A549 (cell line): ENCODE measurements at places on chromosomes 6 and 20.

GRCh38 chr6:169833258-169833794 lies 81.9 kb downstream of the ERMARD start:
- no peak for DNase-seq

GRCh38 chr20:25487306-25487705 lies 79.8 kb downstream of the GINS1 start:
- no peak for DNase-seq

DNA sequence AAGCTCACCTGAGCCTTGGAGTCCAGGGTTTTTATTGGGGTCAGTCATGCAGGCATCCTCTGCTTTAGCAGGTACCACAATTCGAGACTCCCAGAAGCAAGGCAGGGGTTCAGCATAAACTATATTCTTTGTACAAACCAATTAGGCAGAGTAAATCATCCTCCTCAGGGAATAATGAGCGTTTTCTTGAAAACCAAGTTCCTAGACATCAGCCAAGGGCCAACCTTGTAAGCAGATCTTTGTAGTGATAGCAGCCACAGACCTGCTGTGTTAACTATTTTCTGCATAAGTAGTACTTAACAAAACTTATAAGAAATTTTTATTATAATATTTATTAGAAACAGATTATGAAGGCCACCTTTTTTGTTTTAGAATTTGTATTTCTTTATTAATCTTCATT lies 74.7 kb downstream of the STXBP5 start:
- no peak for DNase-seq

- no peak for DNase-seq
Observed at GRCh38 chr6:7827142-7827541, 83.4 kb downstream of the TXNDC5 start.

DNA sequence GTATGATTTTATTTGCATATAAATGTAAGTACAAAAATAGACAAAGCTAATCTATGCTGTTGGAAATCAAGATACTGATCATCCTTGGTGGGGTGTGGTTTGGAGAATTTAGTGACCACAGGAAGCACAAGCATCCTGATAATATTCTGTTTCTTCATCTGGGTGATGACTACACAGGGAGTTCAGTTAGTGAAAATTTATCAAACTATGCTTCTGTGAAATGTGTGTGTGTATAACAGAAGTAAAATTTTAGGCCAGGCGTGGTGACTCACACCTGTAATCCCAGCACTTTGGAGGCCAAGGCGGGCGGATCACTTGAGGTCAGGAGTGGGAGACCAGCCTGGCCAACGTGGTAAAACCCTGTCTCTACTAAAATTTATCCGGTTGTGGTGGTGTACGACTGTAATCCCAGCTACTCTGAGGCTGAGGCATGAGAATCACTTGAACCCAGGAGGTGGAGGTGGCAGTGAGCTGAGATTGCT lies 20.6 kb downstream of the ENPP3 start:
- no peak for DNase-seq

- no peak for DNase-seq
Observed at GRCh38 chr6:105645958-105646357, 243.1 kb upstream of the PREP start.

DNA sequence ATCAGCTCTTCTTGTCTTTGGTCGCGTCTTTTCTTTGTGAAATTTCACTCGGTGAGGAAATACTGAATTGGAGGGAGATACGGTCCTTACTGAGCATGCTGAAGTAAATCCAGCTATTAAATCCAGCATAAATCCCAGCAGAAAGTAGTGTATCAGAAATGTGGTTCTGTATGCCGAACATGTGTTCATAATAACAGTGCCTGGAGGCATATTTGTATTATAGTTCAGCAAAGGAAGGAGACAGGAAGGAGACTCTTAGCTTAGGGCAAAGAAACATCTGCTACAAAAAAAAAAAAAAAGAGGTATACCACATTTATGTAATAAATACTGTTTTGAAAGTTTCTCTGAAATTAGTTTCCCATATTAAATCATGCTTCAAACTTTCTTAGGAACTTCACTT lies 211.8 kb downstream of the PLCB4 start:
- no peak for DNase-seq

DNA sequence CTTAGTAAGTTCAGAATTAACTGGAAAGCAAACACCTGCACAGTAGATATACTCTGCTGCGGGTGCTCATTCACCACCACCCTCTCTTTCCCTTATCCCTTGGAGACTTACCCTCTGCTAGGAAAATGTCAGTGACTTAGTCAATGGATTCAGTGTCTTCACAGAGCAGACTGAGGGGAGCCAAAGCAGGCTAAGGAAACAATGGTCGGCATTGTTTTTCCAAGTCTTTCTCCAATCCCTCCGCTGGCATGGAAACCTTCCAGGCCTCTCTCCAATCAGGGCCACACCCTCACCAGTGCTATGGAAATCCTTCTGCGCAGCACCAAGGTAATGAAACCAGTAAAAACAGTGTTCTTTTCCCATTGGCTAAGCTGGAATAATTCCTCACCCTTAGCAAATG lies 531.2 kb downstream of the TFAP2B start:
- no peak for DNase-seq

- DNase-seq, result peak; percentile 81
Observed at GRCh38 chr6:28597924-28598722, 72.4 kb downstream of the GPX5 start.

- no peak for DNase-seq
Observed at GRCh38 chr6:130513770-130514169, 148.0 kb downstream of the TMEM200A start.

GRCh38 chr6:21228411-21228810 lies 365.1 kb upstream of the SOX4 start:
- no peak for DNase-seq

DNA sequence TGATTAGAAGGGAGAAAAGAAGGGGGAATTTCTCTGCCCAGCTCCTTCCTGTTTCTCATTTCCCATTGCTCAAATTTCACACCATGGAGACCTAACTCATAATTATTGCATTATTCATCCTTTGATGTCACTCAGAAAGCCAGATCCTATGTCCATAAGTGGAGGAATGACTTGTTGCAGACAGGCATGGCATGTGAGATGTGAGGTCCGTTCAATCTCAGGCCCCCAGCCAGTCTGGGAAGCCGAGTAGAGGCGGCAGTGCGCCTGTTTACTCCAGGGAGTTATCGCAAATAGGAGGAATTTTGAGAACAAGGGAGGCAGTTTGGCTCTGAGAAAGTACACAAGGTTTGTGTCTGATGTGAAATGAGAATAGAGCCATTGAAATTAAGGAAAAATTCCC lies 26.9 kb upstream of the MOCS1 start:
- no peak for DNase-seq

GRCh38 chr20:53336892-53337291 lies 256.7 kb downstream of the ZNF217 start:
- DNase-seq, result no peak

GRCh38 chr6:6724539-6725467 lies 136.3 kb downstream of the LY86 start:
- peak; percentile 44 for DNase-seq

GRCh38 chr6:3328145-3328544 lies 69.4 kb downstream of the PSMG4 start:
- DNase-seq, result peak; percentile 13

DNA sequence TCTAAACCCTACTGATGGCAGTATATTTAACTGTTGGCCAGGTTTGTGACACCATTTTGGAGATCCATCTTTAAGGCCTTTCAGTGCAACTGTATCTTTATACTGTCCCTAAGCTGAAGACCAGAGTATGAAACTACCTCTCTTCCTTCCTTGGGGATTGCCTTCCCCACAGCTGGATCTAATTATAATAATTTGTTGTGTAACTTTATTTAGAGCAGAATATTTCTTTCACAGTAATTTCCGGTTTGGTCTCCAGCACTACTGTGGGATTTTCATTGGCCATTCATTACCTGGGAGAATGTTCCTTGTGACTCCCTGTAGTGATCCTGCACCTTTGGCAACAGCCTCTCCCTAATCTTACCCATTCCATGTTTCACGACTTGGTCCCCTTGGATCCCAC lies 75.2 kb downstream of the AKAP7 start:
- no peak for DNase-seq

- no peak for DNase-seq
Observed at GRCh38 chr6:129163551-129163950, 280.6 kb downstream of the LAMA2 start.

DNA sequence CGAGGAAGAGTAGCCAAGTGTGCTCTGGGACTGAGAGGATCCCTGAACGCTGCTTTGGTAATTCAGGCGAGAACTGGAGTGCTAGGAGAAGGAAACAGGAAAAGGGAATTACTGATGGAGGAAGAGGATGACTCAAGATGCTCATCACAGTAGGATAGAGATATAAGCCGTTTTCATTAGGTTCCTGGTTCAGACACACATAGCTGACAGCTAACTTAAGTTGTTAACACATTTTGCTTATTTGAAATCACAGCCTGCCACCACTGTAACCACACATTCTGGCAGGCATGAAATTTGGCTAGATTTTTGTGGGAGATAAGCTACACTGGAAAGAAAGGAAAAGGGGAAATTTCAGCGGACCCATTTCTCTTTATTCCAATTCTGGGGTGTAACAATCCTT lies 138.2 kb upstream of the SLC22A16 start:
- no peak for DNase-seq

- DNase-seq, result no peak
Observed at GRCh38 chr6:125906158-125906998, 50.2 kb upstream of the HINT3 start.
